ENCODE measurements at places on chromosomes 2 and 18. TPM values are rescaled to one million over a fixed set of nuclear protein-coding genes. Genes with fewer than 3 reads are reported as not detected.
A peak's percentile ranks its signal among the peaks of the same experiment; 100 is the strongest.

- DNase-seq: no peak
These were observed 80.3 kb downstream of the SLC4A3 start for GRCh38 chr2:219707496-219708285.

GRCh38 chr2:9346885-9347284 is 76.4 kb downstream of the ITGB1BP1 start:
- DNase-seq: no peak

DNA sequence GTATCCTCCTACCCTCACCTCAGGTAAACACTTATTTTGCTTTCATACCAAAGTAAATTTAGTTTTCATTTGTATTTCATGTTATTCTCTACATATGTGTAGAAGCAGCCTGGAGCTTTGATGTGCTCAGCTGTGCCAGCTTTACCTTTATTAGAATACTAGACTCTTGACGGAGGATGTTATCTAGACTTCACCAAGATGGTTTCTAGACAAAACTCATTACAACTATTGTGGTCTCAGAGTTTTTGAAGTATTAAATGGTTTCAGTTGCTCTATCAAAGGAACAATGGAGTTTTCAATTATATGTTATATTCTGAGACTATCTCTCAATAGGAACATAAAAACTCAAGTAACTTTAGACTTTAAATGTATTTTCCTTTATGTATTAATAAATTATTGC is 5.0 kb upstream of the IL18RAP start:
- no peak for DNase-seq

Gene L3MBTL4
- total RNA-seq: 0.11 TPM

- no peak for DNase-seq
These were observed 17.1 kb upstream of the IL1R2 start for GRCh38 chr2:101974663-101975062.

DNA sequence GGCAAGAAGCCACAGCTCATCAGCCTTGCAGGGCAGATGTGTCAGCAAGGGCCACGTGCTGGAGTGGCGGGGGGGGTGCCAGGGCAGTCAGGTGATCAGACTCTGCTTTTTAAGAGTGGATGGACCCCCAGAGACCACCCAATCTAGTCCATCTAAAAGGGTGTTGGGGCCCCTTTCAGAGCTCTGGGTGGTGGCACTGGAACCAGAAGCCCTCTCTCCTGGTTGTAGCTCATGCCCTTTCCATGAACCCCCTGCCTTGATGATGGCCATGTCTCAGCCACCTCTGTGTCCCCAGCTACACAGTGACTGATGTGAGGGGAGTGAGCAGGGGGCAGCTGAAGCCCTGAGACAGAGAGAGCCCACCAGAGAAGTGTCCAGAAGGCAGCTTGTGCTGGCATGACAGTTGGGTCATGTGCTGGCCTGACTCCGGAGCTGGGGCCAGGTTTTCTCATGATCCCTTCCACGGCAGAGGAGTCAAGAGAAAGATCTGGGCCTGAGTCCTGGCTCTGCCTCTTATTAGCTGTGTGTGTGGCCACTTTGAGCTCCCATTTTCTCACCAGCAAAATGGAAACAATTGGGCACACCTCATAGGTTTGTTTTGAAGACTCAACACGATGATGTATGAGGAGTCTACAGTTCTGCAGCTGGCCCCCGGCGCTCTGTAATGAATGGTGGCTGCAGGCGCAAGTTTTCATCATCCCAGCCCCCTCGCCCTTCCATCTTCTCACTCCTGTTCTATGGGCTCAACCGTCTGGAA is 195.7 kb downstream of the ZFP36L2 start:
- DNase-seq: no peak

GRCh38 chr2:27752551-27753237 is 18.8 kb upstream of the MRPL33 start:
- no peak for DNase-seq

GRCh38 chr2:46669996-46670793 is 190.8 kb downstream of the TMEM247 start:
- DNase-seq: no peak

GRCh38 chr2:175619179-175620045 is 382.7 kb downstream of the LNPK start:
- DNase-seq: no peak

- DNase-seq: no peak
These were observed 238.4 kb downstream of the CMPK2 start for GRCh38 chr2:6627316-6627715.

Gene ZC3H8
- 27.1 TPM for total RNA-seq

DNA sequence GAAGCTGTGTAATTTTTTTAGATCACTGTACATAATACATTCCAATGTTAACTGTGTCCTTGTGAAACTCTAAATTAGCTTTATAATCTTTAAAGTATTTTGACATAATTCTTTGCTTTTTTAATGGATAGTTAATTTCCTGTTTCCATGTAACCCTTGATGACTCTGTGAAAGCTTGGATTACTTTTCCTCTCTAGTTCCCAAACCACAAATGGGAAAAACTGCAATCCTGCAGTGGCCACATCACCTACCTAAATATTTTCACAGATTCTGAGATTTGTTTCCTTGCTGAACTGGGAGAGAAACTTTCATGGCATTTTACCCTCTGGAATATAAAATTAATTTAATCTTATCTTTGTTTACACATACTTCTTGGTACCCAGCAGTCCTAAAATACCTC is 161.6 kb upstream of the CCDC68 start:
- DNase-seq: no peak

Gene REEP1
- 0.19 TPM for total RNA-seq

Gene SCTR
- total RNA-seq: not detected

DNA sequence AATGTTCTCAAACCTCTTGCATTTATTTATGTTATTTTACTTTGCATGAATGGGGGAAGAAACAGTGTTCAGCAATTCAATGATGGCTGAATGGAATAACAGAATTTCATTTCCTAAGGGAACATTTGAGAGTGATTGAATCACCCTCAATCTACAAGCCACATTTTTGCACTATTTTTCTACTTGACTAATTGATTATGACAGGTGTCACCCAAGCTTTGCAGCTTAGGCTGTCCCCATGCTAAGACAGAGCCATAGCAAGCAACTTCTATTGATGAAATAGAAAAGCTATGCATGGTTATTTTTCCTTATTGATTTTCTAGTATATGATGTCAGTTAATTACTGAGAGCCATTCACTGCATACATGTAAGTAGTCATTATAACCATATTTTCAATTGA is 795.7 kb downstream of the DCC start:
- no peak for DNase-seq

DNA sequence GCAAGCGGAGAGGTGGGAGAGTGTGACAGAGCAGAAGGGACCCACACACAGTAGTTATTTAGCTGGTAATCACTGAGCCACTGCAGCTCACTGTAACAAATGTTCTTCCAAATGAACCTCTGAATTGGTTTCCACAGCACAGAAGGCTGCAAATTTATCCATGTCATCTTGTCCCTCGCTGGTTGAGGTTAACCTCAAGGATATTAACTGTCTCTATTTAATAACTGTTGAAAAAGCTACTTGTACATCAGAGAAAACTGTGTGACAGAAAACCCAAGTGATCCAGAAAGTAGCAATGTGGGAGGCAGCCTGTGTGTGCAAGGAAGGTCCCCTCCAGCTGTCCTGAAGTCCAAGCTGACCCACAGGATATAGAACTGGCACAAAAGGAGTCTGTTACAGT is 153.6 kb downstream of the DSEL start:
- no peak for DNase-seq

Gene GAL3ST2
- total RNA-seq: 0.94 TPM

GRCh38 chr2:14516844-14517243 is 115.7 kb upstream of the LRATD1 start:
- DNase-seq: no peak

GRCh38 chr2:50791271-50791670 is 240.7 kb downstream of the NRXN1 start:
- DNase-seq: no peak

DNA sequence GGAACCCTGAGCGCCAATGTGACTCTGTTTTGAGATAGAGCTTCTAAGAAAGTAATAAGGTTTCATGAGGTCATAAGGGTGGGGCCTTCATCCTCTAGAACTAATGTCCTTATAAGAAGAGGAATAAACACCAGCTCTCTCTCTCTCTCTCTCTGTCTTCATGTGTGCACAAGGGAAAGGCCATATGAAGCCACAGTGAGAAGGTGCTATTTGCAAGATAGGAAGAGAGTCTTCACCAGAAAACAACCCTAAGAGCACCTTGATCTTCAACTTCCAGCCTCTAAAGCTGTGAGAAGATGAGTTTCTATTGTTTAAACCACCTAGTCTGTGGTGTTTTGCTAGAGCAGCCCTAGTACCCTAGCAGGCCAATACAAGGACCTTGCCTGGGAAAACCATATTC is 55.8 kb downstream of the DOCK10 start:
- no peak for DNase-seq

- DNase-seq: no peak
These were observed 746.9 kb upstream of the NRXN1 start for GRCh38 chr2:51778806-51779205.

DNA sequence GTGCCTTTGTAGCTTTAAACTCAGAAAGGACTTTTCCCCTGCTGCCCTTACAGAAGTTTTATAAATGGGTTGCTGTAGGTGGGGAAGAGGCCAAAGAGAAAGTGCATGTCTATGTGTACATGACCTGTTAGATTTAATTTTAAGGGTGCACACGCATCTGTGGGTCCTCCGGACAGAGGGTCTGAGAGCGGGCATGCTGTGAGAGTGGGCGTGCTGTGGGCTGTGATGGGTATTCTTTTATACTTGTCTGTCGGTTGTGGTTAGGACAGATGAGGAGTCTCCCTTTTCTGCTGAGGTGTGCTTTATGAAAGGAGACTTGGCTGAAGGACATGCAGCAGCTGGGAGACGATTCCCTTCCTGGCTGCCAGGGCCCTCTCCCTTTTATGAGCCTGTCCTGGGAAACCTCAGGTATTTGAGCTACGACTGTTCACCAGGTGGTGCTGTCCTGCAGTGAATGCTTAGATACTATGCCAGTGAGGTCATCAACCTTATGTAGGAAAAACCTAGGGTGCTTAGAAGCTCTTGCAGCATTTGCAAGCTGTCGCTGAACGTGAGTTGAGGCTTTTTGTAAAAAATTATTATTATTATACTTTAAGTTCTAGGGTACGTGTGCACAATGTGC is 67.5 kb downstream of the TANC1 start:
- DNase-seq: peak; percentile 19

DNA sequence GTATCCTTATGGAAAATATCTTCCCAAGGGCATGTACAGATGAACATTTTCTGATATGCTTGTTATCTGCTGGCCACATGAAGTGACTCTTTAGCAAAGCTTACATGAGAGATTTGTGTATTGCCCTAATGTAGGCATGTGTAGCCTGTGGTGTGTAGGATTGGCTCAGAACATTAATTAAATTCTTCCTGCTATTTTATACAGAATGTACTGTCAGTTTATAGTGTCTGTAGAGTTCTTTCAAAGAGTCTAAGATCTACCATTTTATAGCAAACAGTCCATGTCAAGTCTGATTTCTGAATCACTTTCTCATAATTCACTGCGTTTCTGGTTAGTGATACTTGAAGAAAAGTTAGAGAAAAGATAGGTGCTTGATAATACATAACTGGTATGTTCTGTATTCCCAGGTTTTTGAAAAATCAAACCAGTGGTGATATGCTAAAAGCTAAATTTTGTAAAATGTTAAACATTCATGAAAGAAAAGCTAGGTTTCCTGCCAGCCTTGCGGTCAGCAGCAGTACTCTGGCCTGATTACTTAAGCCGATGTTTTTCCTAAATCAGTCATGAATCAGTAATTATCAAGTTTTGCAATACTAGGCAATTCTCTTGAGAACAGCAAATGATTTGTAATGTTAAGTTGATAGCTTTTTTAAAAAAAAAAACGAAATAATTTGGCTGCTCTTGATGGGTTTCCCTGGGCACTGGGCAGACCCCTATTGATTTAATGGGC is 30.9 kb upstream of the EFEMP1 start:
- DNase-seq: no peak

Gene TTN
- total RNA-seq: 1.6 TPM

- no peak for DNase-seq
These were observed 27.3 kb downstream of the GRB14 start for GRCh38 chr2:164593959-164594358.

GRCh38 chr2:46642218-46642617 is 162.9 kb downstream of the TMEM247 start:
- no peak for DNase-seq

DNA sequence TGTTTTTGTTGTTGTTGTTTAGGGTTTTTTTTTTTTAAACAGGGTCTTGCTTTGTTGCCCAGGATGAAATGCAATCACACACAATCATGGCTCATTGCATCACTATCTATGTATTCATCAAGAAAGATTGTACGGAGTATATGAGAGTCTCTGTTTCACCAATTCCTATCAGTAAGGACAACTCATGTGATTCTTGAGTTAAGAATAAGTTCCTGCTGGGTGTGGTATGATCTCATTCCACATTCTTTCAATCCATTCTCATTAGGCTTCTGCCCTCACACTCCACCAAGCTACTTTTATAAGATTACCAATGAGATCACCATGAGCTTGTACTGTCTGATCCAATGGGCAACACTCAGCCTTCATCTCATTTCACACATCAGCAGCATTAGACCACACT is 9.1 kb upstream of the AP1S3 start:
- DNase-seq: no peak

Gene CABYR
- 0.83 TPM for total RNA-seq

DNA sequence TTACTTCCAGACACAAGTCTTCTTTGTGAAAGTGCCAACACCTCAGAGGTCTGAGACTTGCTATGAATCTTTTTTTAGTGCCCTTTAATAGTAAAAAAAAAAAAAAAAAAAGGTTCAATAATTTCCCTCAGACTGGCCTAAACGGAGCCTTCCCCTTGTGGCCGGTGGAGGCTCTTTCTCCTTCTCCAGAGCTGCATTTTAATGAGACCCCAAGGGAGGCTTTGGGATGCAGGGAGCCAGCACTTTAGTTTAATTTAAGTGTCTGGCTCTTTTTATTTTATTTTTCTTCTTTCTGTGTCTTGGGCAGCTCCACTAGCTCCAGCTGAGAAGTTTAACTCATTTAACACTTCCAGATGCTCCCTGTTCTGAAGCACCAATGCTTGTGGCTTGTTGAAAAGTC is 67.8 kb upstream of the MAPK4 start:
- DNase-seq: no peak

Gene CRYGC
- total RNA-seq: not detected

- DNase-seq: no peak
These were observed 219.9 kb upstream of the FBXO11 start for GRCh38 chr2:48126162-48126561.

DNA sequence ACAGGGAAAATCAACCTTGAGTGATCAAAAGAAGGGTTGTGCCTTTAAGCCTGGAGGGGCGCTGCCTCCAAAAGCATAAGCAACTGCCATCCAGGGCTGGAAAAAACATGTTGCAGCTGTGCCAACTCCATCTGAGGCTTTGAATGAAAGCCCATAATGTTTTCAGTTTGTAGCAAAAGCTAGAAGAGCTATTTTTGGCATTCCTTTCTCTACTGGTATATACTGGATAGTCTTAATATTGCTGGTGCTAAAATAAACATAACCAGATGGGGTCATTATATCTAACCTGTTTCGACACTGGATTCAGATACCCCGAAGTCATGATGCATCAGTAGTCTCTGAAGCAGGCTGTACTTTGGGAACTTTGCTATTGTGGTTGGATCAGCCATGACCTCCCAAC is 25.1 kb downstream of the ANXA4 start:
- DNase-seq: no peak
